ENCODE measurements at places on chromosomes 1 and 21. TPM values are rescaled to one million over a fixed set of nuclear protein-coding genes. Genes with fewer than 3 reads are reported as not detected.

- no peak for DNase-seq
Observed at GRCh38 chr1:886760-887159, 37.0 kb upstream of the SAMD11 start.

DNA sequence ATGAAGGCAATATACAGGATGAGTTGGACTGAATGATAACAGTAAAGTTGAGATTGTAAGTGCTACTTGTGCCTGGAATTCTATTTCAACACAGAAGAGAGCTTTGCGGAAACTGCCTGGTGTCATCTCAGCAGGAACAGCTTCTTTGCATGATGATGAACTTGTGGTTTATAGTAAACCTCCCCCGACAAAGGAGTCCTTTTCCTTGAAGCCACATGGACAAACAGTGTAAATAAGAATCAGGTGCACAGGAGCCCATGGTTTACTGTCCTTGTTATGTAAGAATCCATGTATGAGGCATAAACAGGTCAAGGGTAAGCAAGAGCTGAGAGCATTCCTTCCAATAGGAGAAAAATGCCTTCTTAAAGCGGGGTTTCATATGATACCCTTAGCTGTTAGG is 66.2 kb downstream of the PCNX2 start:
- no peak for DNase-seq

GRCh38 chr1:160149233-160149632 is 2.2 kb upstream of the ATP1A4 start:
- DNase-seq: no peak

DNA sequence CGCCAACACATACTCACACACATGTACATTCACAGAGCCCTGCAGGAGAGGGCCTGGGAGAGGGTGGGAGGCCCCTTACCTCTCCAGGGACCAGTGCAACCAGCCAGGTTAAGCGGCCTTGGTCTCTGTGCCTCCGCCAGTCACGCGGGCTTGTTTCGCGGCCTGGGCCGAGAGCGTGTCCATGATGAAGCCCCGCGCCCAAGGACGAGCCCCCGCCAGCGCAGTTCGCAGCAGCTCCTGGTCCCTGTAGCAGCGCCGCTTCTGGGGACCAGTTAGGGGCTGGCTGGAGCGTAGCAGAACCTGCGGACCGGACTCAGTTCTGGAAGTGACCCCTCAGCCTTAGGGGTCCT is 7.3 kb upstream of the FAM167B start:
- no peak for DNase-seq

- DNase-seq: no peak
Observed at GRCh38 chr1:235720544-235720943, 71.0 kb upstream of the GNG4 start.

GRCh38 chr1:112507921-112508277 is 866 bp upstream of the WNT2B start:
- DNase-seq: no peak

DNA sequence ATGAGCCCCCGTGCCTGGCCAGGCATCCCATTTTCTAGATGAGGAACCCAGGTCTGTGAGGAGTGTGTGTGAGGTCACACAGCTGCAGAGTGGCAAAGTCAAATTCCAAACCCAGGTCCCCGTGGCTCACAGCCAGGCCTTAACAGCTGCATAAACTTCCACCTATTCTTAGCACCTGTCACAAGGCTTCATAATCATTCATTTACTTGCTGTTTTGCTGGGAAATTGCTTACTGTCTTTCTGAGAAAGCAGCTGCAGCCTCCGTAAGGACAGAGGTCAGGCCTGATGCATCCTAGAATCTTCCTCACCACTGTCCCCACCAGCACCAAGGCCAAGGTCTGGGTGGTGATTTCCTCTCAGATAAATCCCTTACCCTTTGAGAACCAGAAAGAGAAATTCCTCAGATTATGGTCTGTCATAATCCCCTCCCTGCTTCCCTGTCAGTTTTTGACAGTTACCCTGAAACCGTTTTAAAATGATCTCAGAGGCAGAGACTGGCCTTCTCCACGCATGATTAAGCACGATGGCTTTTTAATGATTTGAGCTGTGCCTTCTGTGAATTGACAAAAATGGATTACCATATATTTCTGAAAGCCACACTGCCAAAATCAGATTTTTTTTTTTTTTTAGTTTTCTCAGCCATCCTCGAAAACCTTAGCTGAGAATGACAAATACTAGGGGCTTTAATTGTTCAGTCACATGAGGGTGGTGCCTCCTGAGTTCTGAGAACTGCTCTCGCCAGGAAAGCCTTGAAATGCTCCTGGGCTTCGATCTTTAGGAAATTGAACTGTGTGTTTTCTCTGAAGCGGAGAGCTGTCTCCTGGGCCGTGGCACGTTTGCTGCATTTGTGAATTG is 70.0 kb upstream of the SELENON start:
- no peak for DNase-seq

DNA sequence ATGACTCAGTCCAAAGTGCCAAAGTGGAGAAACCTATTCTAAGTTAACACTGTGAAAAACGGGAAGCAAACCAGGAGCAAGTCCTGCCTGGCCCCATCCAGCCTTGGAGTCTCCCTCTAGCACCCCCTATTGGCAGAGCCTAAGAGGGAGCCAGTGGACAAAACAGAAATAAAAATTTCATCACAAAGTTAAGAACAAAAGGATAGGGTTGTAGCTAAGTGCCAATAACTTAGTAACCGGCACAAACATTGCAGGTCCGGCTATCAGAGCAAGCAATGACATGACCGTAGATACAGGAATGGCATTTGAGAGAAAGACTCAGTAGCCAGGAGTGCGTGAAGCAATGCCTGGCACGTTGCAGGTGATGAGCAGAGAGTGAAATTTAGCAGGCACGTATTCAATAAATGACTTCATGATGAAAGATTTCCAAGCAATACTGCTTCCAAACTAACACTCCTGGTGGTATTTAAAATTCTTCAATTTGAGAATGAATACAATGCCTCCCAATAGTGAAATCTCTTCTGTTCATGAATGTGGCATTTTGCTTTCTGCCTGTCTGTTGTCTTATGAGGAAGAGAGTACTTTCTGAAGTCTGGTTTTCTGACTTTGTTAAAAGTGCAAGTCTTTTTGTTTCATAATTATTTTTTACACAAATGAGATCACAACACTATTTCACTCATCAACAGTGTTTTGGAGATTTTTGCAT is 391.0 kb downstream of the OMA1 start:
- no peak for DNase-seq

DNA sequence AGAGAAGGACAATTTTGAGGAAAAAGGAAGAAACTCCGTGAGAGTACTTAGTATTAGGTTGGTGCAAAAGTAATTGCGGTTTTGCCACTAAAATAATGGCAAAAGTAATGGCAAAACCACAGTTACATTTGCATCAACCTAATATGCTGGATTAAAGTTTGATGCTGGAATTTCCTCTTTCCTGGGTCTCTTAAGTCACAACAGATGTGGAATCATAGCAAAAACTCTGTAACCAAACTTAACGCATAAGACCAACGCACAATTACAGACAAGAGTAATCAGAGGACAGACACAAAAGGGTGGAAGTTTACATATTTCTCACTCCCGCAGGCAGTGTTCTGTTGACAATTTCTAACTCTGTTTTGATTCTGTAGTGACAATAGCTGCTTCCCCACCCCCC is 182.4 kb downstream of the BACH1 start:
- no peak for DNase-seq

GRCh38 chr1:36941316-36941978 is 92.9 kb downstream of the GRIK3 start:
- no peak for DNase-seq

GRCh38 chr1:166956872-166957271 is 18.5 kb downstream of the ILDR2 start:
- no peak for DNase-seq

DNA sequence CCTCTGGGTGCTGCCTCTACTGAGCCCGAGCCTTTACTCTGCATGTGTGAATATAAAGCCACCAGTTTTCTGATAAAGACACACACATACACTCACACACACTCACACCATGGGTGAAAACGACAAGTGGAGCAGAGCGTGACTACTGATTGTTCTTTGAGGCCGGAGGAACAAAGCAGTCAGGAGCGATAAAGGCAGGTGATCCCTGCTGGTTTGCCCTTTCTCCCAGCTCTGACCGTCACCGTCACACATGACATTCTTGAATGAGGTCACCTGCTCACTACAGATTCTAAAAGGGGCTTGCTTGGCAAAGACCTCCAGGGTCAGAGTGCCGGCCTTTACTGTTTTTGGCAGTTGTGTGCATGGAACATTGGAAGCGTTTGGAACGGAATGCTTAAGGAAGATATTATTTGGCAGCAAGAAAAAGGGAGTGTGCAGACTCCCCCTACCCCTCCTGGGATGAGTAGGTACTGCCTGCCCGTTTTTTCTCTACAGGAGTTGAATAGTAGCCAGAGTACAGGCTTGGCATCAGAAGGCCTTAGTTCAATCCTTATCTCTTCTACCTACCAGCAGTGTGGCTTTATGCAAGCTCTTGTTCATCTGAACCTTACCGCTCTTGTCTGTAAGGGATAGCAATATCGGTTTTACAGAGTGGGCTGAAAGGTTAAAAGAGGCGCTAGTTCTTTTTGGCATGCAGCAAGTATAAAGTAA is 79.7 kb downstream of the PBX1 start:
- DNase-seq: no peak

DNA sequence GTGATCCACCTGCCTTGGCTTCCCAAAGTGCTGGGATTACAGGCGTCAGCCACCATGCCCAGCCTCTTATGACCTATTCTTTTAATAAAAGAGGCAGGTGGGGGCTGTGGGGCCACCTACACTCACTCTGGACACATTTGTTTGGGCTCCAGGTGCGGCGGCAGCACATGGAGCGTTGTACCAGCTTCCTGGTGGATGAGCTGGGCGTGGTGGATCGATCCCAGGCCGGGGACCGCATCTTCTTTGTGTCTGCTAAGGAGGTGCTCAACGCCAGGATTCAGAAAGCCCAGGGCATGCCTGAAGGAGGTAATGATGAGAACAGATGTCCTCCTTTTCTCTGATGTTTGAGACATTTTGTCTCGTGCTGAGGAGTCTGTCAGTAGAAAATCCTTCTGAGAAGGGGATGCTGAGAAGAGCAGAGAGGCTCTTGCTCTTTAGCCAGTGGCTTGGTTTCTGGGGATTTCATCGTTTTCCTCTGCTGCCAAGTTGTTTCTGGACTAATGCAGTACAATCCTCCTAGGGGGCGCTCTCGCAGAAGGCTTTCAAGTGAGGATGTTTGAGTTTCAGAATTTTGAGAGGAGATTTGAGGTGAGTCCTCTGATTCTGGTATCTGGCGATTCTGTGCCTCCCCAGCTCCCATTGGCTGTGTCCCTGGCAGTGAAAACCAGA is 17.9 kb upstream of the MIIP start:
- DNase-seq: no peak

DNA sequence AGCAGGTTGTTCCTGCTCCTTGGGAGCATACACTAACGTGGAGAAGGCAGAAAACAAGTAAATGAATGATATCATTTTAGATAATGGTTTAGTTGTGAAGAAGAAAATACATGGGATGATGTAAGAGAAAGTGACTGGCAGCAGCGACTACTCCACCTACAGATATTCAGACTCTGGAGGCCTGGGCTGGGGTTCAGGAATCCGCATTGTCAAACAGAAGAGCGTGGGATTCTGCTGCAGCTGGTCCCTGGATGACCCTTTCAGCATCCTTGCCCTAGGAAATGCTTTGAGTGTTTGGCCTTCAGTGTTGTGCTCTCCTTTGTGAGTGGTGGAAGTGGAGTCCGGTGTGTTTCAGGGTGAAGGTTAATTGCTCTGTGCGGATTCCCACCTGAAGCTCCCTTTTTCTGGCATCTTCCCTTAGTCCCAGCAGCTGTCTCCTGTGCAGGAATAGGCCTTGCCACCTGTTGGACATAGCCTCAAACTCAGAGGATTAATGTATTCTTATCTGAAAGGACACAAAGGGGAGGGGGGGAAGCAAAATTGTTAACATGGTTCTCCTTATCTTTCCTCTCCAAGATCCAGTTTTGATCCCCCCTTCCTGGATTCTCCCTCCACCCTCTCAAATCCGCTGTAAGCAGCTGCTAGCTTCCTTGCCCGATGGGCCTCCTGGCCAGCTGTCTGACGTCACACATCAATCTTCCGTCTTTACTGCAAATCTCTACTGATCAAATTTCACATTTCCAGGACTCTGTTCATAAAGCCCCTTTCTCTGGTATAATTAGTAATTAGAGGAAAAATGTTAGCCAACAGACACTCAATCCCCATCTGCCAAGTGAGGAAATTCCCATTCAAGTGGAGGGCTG is 68.3 kb upstream of the SPAG17 start:
- no peak for DNase-seq

- no peak for DNase-seq
Observed at GRCh38 chr1:192802406-192802805, 6.4 kb upstream of the RGS2 start.

DNA sequence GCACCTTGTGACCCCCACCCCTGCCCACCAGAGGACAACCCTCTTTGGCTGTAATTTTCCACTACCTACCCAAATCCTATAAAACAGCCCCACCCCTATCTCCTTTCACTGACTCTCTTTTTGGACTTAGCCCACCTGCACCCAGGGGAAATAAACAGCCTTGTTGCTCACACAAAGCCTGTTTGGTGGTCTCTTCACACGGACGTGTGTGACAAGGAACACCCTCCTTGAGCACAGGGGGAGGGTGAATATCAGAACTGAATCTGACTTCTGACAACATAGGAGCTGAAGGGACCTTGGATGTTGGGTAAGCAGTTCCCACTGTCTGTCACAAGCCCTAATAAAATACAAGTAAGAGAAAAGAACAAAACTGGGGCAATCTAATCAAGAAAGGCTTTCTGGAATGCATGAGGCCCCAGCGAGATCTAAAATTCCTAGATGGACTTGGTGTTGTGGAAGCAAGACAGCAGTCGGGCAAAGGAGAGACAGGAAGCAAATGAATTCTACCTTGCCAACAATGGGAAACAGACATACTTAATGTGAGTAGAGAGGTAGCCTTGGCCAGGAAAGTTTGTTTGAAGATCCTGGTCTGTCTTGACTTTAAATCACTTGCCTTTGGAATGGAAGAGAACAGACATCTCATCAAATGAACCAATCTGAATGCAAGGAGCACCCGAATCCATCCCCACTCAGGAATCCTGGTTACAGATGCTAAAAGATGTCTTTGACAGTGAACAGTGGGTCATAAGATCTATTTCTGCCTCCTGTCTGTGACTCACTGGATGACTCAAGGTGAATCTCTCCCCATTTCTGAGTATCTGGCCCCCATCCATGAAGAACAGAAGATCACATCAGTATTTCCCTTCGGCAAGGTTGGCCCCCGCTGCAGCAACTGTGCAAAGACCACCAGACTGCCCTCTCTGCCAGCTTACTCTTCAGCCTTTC is 53.3 kb downstream of the OLFML3 start:
- DNase-seq: no peak

GRCh38 chr1:210294999-210295745 is 33.5 kb upstream of the HHAT start:
- DNase-seq: no peak

- no peak for DNase-seq
Observed at GRCh38 chr1:71834601-71835441, 447.5 kb downstream of the NEGR1 start.

- no peak for DNase-seq
Observed at GRCh38 chr1:224054611-224055010, 59.3 kb upstream of the FBXO28 start.

- DNase-seq: no peak
Observed at GRCh38 chr1:210700083-210700482, 371.4 kb downstream of the HHAT start.

HOOK1 gene
- polyA plus RNA-seq: 34.3 TPM

WNT3A gene
- polyA plus RNA-seq: not detected

C1orf52 gene
- 46.5 TPM for polyA plus RNA-seq

KCNE2 gene
- polyA plus RNA-seq: 0.73 TPM

CYP4B1 gene
- polyA plus RNA-seq: 2.0 TPM

PGBD5 gene
- 4.7 TPM for polyA plus RNA-seq

NEK2 gene
- 33.6 TPM for polyA plus RNA-seq

NFIA gene
- 22.2 TPM for polyA plus RNA-seq

KIF21B gene
- 7.6 TPM for polyA plus RNA-seq

VWA1 gene
- 39.8 TPM for polyA plus RNA-seq

CFHR5 gene
- not detected for polyA plus RNA-seq

FCAMR gene
- polyA plus RNA-seq: not detected

BTG2 gene
- 90.2 TPM for polyA plus RNA-seq

All from right lung (tissue), 10 donors.